Activated CD8-positive, alpha-beta T cell treated with anti-CD3 and anti-CD28 coated beads for 36 hours (primary cell): ENCODE measurements at places on chromosomes 7 and 10. TPM values are rescaled to one million over a fixed set of nuclear protein-coding genes. Genes with fewer than 3 reads are reported as not detected.

GDF2 gene
- total RNA-seq: not detected

DNA sequence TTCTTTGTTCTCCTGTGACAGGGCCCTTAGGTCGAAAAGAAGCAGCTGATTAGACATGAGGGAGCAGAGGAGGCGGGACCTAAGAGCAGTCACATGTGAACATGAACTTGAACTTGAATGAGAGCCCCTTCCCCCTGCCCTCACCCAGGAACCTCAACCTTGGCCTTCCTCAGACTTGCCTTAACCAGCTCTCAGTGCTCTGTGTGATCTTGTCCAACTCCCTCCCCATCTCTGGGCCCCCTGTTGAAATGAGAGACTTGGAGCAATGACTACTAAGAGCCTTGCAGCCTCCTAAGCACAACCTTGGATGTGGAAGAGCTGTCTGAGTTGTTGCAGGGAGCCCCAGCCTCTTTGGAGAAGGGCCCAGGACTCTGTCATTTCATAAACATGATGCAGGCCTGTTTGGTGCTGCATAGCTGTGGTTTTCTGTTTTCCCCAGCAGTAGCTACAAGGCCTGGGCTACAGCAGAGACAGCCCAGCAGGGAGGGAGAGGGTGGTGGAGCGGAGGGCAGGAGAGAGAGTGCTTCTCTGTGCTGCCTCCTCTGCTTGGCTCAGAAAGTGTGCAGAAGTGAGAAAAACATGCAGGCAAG is 123.9 kb upstream of the ZMIZ1 start:
- DNase-seq: no peak

- DNase-seq: no peak
Observed at GRCh38 chr7:55253188-55253587, 111.9 kb upstream of the LANCL2 start.

WBP1L gene
- 12.7 TPM for total RNA-seq

GRCh38 chr10:123382491-123382890 is 228.3 kb downstream of the BUB3 start:
- no peak for DNase-seq

FEZF1 gene
- not detected for total RNA-seq

- no peak for DNase-seq
Observed at GRCh38 chr10:15196021-15196834, 27.7 kb upstream of the NMT2 start.

DNA sequence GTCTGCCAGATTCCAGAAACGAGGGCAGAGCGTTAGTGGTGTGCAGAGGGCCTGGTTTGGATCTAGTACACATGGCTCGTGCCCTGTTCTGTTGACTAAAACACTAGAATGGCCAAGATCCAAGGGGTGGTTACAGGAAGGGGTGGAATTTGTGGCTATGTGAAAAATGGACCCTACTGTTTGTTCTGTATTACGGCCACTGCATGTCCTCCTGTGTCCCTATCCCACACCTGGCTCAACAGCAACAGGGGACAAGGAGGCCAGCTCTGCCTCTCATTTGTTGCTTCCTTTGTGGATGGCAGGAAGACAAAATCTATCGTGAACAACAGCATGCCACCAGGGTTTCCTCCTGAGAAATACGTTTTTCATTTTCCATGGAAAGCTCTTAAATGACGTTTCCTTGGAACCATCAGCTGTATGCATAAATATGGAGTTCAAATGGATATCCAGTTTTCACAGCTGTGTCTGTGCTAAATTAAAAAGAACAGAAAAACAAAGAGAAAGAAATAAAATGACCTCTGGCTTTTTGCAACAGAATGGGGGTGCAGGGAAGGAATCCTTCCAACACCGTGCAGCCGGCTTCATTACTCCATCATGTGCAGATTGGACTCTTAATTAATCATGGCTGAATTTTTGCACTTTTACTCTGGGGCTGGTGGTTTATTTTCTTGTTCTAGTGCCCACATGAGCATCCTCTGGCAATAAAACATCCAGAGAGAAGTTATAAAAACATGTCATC is 318.9 kb downstream of the CXCL12 start:
- DNase-seq: no peak

GRCh38 chr7:20176578-20177242 is 40.5 kb downstream of the MACC1 start:
- no peak for DNase-seq

GRCh38 chr10:110150981-110151380 is 56.4 kb upstream of the MXI1 start:
- DNase-seq: no peak

TCF7L2 gene
- 1.6 TPM for total RNA-seq

GRCh38 chr7:46157404-46157803 is 236.3 kb upstream of the IGFBP3 start:
- no peak for DNase-seq

GRCh38 chr10:89347701-89348457 is 20.1 kb downstream of the IFIT3 start:
- DNase-seq: no peak

- no peak for DNase-seq
Observed at GRCh38 chr10:95792874-95793285, 36.9 kb downstream of the ENTPD1 start.

DNA sequence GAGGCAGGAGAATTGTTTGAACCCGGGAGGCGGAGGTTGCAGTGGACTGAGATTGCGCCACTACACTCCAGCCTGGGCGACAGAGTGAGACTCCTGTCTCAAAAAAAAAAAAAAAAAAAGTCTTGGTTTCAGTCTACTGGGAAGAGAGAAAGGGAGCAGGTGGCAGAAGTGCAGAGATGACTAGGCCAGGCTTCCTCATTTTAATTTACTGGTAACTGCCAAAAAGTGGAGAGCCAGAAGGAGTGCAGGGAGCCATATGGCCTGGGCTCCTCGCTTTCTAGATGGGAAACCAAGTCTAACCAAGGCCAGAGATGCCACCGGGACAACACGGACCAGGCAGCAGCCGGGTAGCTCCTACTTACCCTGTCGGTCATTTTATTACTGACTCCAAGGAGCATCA is 12.2 kb downstream of the SEPHS1 start:
- no peak for DNase-seq

AHCYL2 gene
- total RNA-seq: 9.6 TPM

MAP3K8 gene
- total RNA-seq: 24.0 TPM
